ENCODE measurements at places on chromosomes 7 and 10. TPM values are rescaled to one million over a fixed set of nuclear protein-coding genes. Genes with fewer than 3 reads are reported as not detected.

DNA sequence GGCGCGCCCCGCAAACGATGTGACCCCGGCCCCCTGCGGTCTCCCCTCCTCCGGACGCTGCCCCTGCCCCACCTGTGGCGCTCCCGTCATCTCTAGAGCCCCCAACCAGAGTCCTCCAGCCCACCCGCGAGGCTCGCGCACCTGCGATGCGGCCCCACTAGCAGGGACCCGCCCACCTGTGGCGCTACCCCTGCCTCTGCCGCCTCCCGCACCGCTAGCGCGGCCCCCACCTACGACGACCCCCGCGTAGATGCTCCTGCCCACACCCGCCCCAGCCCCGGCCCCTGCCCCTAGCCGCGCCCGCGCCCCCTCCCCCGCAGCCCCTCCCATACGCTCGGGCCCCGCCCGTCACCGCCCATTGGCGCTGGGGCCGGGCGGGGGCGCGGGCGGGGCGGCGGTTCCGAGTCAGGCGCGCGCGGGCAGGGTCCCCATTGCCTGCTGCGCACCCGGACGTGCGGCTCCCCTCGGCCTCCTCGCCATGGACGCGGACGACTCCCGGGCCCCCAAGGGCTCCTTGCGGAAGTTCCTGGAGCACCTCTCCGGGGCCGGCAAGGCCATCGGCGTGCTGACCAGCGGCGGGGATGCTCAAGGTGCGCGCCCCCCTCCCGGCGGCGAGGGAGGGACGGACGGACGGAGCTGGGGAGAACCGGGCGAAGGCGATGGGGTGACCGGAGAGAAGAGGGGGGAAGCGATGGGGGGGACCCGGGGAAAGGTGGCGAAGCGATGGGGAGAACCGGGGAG is at the start of gene PFKP:
Gene PFKP (plus strand): TSS at position 431 of the 741 bp plus-strand sequence. CDS start 48 bp downstream, at position 479.
- DNase-seq: peak; percentile 59

GRCh38 chr10:21527598-21528235 is 2.2 kb upstream of the SKIDA1 start:
- no peak for DNase-seq

DNA sequence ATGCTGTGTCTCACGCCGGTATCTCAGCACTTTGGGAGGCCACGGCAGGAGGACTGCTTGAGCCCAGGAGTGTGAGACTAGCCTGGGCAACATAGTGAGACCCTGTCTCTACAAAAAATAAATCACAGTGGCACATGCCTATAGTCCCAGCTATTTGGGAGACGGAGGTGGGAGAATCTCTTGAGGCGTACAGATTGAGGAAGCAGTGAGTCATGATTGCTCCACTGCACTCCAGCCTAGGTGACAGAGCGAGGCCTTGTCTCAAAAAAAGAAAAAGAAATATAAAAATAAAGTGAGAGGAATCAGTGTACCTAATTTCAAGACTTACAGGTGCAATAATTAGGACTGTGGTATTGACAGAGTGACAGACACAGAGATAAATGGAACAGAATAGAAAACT is 23.9 kb downstream of the SLC25A40 start:
- no peak for DNase-seq

GRCh38 chr10:17061418-17061817 is 68.2 kb downstream of the CUBN start:
- DNase-seq: no peak

CCNJ gene
- 3.6 TPM for total RNA-seq

CCSER2 gene
- 78.0 TPM for total RNA-seq
